ENCODE measurements at places on chromosomes 2 and 18.

- no peak for DNase-seq
Observed at GRCh38 chr2:109032229-109032820, 43.3 kb upstream of the EDAR start.

DNA sequence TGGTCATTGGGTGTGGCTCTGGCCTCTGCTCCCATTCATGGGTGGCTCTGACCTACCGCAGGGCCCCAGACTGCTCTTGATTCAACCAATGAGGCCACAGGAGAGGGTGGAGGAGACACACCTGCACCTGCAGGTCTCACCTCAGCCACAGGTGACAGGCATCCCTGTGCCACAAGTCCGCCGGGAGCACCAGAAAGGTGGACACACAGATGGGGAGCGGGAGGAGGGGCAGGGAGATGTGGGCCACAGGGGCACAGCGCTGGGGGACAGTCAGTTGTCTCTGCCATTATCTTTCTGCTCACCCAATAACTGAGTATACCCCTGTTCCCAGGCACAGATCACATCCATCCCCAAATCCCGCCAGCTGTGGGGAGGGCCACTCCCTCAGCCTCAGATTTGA is 189.1 kb upstream of the SALL3 start:
- DNase-seq: no peak

DNA sequence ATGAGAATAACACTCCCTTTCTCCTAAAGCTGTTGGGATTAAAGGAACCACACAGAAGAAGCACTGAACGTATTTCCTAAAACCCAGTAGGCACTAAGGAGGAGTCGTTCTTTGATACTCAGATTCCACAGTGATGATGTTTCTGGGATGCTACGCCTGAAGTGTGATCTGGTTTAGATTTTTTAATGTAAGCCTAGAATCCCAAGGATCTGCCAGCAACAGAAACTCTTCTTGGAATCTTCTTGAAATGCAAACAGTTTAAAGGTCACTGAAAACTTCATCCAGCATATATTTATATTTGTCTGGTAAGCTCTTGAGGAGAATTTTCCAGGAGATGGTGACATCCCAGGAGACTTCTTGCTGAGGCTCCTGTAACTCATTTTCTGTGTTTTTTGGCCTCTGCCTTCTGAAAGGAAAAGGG is 247.6 kb upstream of the TRIB2 start:
- peak; percentile 40 for DNase-seq

DNA sequence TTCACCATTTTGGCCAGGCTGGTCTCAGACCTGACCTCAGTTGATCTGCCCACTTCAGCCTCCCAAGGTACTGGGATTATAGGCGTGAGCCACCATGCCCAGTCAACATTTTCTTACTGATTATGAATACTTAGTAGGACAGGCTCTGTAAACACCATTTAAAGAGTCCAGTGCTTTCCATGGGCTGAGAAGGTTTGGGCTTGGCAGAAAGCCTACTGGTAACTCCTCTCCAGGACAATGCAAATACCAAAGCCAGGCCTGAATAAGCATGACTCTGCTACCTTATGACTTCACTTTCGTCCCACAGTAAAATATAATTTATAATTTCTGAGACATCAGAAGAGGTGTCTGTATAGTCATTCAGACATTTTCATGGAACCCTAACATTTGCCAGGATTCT is 60.2 kb upstream of the FAM117B start:
- no peak for DNase-seq

DNA sequence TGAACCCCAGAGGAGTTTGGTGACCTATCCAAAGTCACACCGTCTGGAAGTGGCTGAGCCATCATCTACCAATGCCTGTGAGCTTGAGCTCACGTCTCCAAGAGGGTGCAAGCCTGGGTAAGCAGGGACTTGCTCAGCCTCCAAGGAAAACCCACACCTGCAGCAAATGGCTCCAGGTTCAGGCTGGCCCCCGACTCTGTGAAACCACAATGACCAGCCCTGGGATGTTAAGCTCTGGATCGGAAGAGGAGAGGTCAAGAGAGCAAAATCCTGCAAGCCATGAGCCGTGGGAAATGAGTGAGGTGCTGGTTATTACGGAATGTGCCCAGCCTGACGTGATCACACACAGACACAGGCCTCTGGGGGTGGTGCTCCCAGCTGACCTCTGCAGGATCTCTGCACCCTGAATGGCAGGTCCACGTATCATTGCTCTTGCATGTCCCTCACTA is 94.1 kb upstream of the OTOS start:
- no peak for DNase-seq

DNA sequence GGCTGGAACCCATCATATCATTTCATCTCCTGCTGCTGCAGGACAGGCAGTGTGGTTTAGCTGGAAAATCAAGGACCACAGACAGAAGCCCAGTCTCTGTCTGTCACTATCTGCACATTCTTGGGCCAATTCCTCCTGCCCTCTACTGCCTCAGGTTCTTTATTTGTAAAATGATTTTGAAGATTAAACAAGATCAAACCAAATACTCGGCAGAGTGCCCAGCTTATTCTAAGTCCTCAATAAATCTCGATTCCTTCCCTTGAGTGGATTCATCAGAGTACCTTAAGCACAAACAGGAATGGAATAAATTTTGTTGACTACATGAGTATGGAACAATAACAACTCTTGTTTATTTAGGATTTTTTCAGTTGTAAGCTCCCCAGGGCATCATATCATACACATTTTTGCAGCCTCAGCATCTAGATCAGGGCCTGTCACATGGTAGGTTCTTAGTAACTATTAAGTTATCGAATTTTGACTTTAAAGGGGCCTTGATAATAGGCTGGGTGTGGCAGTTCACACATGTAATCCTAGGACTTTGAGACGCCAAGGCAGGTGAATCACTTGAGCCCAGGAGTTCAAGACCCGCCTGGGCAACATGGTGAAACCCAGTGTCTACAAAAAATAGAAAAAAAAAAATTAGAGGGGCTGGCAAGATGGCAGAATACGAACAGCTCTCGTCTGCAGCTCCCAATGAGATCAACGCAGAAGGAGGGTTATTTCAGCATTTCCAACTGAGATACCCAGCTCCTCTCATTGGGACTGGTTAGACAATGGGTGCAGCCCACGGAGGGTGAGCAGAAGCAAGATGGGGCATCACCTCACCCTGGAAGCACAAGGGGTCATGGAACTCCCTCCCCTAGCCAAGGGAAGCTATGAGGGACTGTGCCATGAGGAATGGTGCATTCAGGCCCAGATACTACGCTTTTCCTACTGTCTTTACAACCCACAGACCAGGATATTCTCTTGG is 11.1 kb downstream of the RHOB start:
- no peak for DNase-seq

GRCh38 chr2:84456156-84456555 is 2.9 kb downstream of the SUCLG1 start:
- DNase-seq: no peak

- no peak for DNase-seq
Observed at GRCh38 chr2:78780864-78781583, 244.5 kb upstream of the REG3G start.

DNA sequence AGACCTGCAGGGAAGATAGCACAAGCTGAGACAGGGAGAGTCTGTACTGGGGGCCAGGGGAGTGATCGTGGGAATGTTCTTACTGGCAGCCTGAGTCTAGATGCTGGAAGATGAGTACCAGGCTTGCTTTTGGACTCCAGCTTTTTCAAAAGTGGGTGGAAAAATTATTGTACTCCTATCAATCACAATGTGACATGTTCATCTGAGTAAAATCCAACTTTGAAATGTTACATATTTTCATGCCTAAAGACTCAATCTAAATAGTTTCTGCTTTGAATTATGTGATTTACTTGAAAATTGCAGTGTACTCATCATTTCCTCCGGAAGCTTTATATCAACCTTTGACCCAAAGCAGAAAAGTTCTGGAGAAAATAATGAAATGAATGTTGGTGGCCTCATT is 49.7 kb upstream of the ST3GAL5 start:
- no peak for DNase-seq

Measured in brain pericyte (primary cell).